ENCODE measurements at places on chromosomes 7 and 10. TPM values are rescaled to one million over a fixed set of nuclear protein-coding genes. Genes with fewer than 3 reads are reported as not detected.

- no peak for DNase-seq
These were observed 403.7 kb downstream of the RPS24 start for GRCh38 chr10:78437407-78437768.

Gene C10orf90
- not detected for total RNA-seq

DNA sequence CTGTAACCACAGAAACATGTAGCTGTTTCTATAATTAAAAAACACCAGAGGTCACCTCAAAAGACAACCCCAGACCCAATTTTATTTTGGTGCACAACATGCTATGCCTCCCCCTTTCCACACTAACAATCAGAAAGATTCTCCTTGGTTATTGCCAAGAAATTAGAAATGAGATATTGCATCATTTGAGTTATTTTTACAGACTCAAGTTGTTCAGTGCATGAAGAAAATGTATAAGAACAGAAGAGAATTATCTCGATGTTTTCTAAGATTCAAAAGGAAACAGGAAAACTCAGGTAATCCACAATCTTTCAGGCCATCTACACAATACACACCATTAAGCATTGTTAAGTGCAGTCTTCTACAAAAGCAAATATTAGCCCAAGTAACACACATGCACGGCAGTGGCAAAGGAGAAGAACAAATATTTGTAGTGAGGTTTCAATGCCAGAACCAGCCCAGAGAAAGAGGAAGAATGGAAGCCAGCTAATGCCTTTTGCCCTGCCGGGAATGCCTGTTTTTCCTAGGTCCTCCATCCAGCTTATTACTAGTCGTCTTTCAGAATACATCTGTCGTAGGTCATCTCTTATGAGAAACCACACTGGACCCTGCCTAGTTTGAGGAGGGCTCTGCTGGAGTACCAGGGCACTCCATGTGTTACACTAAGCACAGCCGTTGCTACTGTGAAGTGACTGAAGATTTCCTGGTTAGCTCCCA, 67.6 kb upstream of the C1GALT1 start:
- no peak for DNase-seq

DNA sequence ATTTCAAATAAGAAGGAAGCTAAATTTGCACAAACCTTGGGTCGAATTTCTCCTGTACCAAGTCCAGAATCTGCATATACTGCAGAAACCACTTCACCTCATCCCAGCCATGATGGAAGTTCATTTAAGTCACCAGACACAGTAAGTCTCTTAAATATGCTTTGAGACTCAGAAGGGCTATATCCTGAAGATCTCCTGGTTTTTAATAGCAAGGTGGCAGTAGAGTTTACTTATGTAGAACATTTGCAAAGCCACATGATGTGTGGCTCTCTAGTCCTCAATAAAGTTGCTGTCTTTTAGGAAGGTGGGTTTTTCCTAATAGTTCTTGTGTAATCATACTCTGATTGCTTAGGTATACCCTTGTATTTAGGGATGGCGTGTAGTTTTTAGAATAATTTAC, 8.7 kb downstream of the DBF4 start:
- no peak for DNase-seq
